ENCODE measurements at places on chromosomes 11 and 22.
A peak's percentile ranks its signal among the peaks of the same experiment; 100 is the strongest.

DNA sequence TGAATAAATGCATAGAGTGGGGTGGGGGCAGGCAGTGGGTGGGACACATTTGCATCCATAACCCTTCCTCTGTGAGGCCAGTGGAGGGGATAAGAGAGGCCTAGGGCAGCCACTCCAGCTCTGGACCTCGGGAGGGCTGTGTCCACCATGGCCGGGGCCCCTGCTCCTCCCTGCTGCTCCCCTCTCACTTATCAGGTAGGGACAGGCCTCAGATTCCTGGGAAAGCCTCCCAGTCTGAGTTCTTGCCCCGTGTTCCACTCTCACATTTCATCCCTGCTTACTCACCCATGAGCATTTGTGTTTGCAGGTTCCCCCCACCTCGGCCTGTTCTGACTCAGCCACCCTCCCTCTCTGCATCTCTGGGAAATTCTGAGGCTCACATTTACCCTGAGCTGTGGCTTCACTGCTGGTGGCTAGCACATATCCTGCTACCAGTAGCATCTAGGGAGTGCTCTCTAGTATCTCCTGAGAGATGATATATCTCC, 128.7 kb upstream of the TOP3B start:
- no peak for DNase-seq

- no peak for DNase-seq
Measured at GRCh38 chr11:130212431-130212961, 52.9 kb downstream of the ST14 start.

- DNase-seq: no peak
Measured at GRCh38 chr11:11580841-11581411, 40.9 kb downstream of the GALNT18 start.

GRCh38 chr22:33781411-33781810, 138.9 kb downstream of the LARGE1 start:
- no peak for DNase-seq

GRCh38 chr11:1571760-1572196, 293 bp downstream of the DUSP8 start:
- DNase-seq: no peak

GRCh38 chr11:74951226-74951625, 2.2 kb downstream of the SPCS2 start:
- no peak for DNase-seq

GRCh38 chr11:61195719-61196118, 7.6 kb upstream of the PGA3 start:
- no peak for DNase-seq

DNA sequence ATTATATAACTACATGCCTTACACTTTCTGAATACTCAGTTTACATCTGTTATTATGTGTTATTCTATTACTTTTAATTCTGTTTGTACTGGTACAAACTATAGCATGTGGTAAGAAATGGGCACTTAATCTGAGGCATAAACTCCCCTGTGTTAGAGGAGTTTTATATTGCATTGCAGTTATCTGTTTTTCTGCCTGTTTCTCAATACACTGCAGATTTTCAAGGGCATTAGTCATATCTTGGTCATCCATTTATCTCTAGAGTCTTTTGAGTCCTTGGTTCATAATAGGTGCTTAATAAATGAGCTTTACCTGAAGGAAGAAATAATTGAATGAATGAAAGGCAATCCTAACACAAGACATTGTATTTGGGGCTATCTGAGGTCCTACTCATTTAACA, 182.9 kb upstream of the CTSC start:
- DNase-seq: no peak

DNA sequence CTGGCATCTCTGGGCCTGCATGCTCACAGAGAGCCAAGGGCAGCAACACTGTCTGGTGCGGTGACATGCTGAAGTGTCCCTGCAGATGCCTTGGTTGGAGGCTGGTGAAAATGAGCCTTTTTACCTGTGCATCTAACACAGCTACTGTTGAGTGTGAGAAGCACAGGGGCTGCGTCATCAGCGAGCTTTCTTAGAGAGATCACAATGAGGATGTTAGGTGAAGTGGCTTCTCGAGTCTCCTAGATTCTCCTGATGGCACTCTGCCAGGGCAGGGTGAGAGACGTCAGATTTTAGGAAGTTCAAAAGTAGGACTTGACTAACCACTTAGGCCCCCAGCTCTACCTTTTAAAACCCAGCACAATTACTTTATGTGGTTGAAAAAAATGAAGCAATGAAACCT, 3.6 kb upstream of the SLC15A3 start:
- DNase-seq: no peak

GRCh38 chr22:17999851-18000250, 24.5 kb downstream of the MICAL3 start:
- no peak for DNase-seq

GRCh38 chr11:75103380-75104026, 6.8 kb upstream of the OR2AT4 start:
- DNase-seq: no peak

GRCh38 chr11:20070459-20070858, 89.8 kb downstream of the DBX1 start:
- DNase-seq: no peak

- peak; percentile 94 for DNase-seq
Measured at GRCh38 chr22:20298803-20299745, 20.8 kb downstream of the DGCR6L start.

- no peak for DNase-seq
Measured at GRCh38 chr11:94722735-94723134, 45.4 kb upstream of the AMOTL1 start.

DNA sequence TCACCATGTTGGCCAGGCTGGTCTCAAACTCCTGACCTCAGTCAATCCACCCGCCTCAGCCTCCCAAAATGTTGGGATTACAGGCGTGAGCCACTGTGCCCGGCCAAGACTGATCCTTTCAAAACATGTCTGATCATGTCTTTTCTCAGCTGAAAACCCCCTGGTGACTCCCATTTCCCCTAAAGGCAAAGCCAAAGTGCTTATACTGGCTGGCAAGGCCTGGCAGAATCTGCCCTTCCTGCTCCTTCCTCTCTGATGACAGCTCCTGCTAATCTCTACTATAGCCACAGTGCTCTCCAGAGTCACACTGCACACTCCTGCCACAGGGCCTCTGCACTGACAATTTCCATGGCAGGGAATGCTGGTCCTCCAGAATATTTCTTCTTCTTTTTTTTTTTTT, 2.6 kb upstream of the MCHR1 start:
- no peak for DNase-seq

GRCh38 chr11:31060880-31061279, 308.7 kb downstream of the DCDC1 start:
- DNase-seq: no peak

Data from activated T-cell treated with anti-CD3 and anti-CD28 coated beads, Interleukin-2, amount 50 U/mL, for 1 hour (primary cell).